Cerebellum (tissue), 4 donors: ENCODE measurements at places on chromosomes 16 and 17. TPM values are rescaled to one million over a fixed set of nuclear protein-coding genes. Genes with fewer than 3 reads are reported as not detected.
A peak's percentile ranks its signal among the peaks of the same experiment; 100 is the strongest.

GRCh38 chr16:9302072-9302471 lies 210.6 kb downstream of the HAPSTR1 start:
- no peak for DNase-seq

The KCNG4 gene
- not detected for total RNA-seq

GRCh38 chr17:48843187-48843900 lies 12.5 kb downstream of the CALCOCO2 start:
- DNase-seq: no peak

DNA sequence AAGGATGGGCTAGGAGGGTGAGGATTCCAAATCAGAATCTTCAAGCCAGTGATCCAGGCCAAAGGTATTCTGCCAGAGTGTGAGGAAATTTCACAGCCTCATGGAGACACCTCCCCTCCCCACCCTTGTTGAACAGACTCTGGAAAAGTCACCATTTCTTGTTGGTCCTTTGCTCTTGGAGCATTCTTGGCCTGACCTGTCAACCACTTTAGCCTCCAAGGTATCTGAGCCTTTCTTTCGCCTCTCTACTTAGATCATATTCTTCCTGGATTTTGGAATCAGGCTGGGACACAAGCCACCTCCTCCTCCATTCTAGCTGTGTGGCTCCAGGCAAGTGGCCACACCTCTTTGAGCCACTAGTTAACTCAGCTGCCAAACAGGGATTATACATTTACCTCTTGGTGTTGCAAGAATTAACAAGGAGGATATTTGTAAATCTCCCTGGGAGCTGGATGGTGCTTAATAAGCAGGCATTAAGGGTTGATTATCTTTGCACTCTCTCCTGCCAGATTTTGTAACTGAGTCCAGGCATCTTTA lies 193.5 kb downstream of the WWOX start:
- DNase-seq: no peak

GRCh38 chr16:48680881-48681280 lies 70.9 kb upstream of the N4BP1 start:
- no peak for DNase-seq

- peak; percentile 43 for DNase-seq
Observed at GRCh38 chr16:10751291-10751697, 7.7 kb downstream of the NUBP1 start.

GRCh38 chr16:2208772-2209171 lies 1.9 kb downstream of the BRICD5 start:
- no peak for DNase-seq

- DNase-seq: no peak
Observed at GRCh38 chr17:81918832-81919545, 1.0 kb upstream of the SIRT7 start.

The TBC1D28 gene
- not detected for total RNA-seq

- no peak for DNase-seq
Observed at GRCh38 chr16:55577887-55578286, 11.4 kb downstream of the CAPNS2 start.

The KIF22 gene
- 49.2 TPM for total RNA-seq

GRCh38 chr16:13421726-13422125 lies 498.2 kb upstream of the ERCC4 start:
- no peak for DNase-seq

- DNase-seq: no peak
Observed at GRCh38 chr16:80167657-80168390, 373.0 kb upstream of the DYNLRB2 start.

- no peak for DNase-seq
Observed at GRCh38 chr16:89952049-89952448, 3.5 kb downstream of the DEF8 start.

GRCh38 chr16:19380328-19380727 lies 37.4 kb upstream of the TMC5 start:
- no peak for DNase-seq

The CACNA1H gene
- 19.9 TPM for total RNA-seq

DNA sequence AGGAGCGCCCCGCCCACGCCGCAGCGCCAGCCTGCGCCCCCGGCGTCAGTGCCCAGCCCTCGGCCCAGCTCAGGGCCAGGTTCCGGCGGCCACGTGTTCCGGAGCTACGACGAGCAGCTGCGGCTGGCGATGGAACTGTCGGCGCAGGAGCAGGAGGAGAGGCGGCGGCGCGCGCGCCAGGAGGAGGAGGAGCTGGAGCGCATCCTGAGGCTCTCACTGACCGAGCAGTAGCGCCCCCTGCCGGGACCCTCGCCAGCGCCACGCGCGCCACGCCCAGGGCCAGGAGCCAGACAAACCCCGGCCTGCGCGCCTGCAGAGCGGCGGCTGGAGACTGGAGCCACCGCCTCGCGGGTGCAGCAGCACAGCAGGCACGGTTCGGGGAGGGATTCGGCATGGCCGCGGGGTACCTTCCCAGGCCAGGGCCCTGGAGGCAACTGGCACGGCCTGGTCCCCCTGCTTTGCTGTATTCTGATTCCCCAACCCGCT lies 9.3 kb downstream of the CORO6 start:
- DNase-seq: peak; percentile 81

GRCh38 chr17:7042501-7043181 lies 1.3 kb downstream of the SLC16A11 start:
- DNase-seq: no peak

DNA sequence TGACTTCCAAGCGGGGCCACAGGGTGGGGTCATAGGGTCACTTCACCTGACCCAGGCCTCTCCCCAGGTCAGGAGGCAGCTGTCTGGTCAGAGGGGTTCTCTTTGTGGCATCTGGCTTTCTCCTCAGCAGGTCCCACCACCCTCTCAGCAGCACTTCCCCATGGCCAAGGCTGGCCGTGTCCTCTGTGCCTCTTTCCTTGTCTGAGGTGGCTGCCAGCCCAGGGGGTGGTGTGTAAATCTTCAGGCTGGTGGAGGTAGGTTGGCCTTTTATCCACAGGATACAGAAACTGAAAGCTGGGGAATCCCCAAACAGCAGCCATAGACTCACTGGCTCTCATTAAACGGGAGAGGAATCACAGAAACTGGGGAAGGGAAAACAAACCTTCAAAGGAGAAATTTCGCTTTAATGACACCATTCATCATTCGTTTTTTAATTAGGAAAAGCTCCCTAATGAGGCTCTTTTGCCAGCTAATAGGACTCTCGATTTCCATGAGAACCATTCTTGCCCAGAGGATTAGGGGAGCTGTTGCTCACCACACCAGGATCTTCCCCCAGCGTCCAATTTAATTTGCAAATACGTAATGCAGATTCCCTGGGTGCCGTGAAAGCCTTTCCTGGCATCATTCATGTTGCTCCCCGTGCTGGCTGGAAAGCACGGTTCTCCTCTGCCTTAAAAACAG lies 18.0 kb downstream of the C17orf75 start:
- DNase-seq: no peak

DNA sequence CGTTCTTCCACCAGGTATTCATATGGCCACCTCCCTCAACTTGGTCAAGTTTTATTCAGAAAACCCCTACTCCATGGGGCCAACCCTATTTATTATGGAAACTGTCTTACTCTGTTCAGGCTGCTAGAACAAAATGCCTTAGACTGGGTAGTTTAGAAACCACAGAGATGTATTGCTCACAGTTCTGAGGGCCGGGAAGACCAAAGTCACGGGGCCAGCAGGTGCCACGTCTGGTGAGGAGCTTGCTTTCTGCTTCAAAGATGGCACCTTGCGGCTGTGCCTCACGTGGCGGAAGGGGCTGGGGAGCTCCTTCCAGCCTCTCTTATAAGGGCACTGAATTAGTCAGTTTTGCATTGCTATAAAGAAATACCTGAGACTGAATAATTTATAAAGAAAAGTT lies 74.3 kb downstream of the AXIN2 start:
- DNase-seq: no peak

DNA sequence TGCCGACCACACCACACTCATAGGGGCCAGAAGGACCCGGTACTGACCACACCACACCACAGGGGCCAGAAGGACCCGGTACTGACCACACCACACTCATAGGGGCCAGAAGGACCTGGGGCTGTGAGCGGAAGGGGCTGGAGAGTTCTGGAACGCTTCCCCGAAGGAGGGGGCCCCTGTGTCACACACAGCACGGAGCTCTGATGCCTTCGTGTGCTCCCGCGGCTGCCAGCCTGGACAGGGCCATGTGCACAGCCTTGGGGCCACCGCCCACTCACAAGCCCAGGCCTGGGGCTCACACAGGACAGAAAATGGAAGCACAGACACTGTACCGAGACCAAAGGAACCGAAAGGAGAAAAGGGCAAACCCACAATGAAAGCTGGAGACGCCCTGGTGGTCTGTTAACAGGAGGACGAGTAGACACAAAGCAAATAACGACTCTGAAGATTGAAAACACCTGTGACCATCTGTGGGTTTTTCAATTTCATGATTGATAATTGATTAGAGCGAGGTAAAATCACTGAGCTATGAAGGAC lies 106.5 kb upstream of the METRNL start:
- no peak for DNase-seq

GRCh38 chr16:48244863-48245195 lies 729 bp downstream of the LONP2 start:
- no peak for DNase-seq

GRCh38 chr17:60916043-60916442 lies 238.4 kb downstream of the BCAS3 start:
- DNase-seq: no peak

DNA sequence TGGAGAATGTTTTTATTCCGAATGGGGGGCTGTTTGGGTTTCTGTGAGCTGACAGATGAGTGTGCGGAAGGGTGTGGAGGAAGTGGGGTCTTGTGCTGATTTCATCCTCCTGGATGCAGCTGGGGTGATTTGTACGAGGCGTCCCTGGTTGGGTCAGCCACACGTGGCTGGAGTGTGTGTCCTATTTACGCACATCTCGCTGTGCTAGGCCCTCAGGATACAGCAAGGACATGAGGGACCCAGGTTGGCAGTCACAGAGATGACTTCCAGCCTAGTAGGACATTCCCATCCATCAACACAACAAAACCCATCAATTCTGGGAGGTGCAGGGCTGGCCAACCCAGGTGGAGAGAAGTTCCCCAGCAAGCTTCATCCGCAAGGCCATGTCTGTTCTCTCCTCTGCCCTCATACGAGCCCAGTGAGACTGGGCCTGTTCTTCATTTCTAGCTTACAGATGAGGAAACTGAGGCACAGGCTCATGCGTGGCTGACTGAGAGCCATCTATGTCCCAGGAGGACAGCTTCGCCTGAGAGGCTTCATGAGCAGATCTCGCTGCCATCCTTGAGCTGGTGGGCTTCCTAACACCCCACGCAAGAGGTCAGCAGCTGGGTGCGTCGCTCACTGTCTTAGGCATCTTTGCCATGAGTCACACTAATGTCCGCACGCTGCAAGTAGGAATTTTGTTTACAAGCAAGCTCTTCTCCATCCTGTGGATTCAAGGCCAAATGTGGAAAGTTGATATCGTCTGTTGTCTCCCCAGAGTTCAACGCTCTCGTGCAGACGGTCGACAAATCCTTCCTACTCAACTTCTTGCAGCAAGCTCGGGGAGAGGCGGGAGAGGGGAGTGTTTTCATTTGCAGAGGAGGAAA lies 24.4 kb downstream of the IRF8 start:
- DNase-seq: no peak

- DNase-seq: no peak
Observed at GRCh38 chr17:57899391-57899790, 49.5 kb upstream of the MRPS23 start.

The AOC3 gene
- total RNA-seq: 1.00 TPM

DNA sequence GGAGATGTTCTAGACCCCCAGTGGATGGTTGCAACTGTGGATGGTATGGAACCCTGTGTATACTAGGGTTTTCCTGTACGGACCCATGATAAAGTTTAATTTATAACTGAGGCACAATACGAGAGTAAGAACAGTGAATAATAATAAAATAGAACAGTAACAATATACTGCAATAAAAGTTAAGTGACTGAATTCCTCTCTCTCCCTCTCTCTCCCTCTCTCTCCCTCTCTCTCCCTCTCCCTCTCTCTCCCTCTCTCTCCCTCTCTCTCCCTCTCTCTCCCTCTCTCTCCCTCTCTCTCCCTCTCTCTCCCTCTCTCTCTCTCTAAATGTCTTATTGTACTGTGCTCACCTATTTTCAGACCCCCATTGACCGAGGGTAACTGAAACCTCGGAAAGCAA lies 291.0 kb downstream of the IRF8 start:
- no peak for DNase-seq

The LAT gene
- total RNA-seq: 1.3 TPM

The MVP gene
- total RNA-seq: 6.7 TPM

DNA sequence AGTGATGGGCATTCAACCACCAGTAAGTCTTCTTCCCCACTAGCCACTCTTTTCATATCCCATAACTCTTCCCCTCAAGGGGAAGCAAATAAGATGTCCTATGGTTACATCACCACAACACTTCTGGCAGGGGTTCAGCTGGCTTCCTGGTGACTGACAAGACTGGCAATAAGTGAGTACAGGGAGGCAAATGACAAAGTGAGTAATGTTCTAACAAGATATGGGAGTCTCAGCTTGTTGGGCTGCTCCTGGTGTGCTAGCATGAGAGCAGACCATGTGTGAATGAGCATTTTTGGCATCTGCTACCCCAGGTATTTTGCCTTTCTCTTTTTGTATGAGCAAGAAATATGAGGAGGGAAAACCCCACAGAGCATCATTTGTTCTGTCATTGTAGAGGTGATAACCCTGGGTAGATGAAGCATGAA lies 9.9 kb downstream of the TMIGD1 start:
- no peak for DNase-seq

DNA sequence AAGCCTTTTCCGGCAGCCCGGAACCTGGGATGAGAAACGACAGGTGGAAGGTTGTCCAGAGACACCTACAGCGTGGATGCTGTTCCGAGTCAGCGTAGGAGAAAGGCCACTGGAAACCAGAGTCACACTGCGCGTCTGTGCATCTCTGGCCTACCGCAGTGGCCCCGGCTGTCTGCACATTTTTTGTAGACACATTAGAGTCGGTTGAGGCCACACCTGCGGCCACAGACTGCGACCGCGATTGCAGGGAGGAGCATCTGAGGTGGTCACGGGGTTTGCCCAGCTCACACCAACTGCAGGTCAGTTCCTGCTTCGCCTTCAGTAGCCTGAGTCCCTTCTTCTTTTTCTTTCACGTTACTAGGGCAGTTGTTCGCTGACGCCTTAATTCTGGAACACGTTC lies 52.4 kb downstream of the WDR45B start:
- no peak for DNase-seq

GRCh38 chr17:64628641-64629040 lies 33.5 kb downstream of the SMURF2 start:
- no peak for DNase-seq

DNA sequence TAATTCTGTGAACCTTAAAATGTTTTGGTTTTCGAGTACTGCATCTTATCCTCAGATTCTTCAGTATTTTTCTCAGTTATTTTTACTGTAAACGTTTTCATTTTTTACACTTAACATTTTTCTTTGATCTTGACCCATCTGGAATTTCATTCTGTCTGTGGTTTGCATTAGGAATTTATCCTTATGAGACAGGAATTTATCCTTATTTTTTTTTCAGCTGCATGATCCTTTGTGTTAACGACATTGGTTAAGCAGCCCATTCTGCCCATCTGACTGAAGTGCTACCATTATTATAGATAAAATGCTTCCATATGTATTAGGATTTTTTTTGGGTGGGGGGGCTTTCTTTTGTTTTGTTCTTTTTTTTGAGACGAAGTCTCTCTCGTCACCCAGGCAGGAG lies 41.0 kb downstream of the SNX29 start:
- DNase-seq: no peak

The MAPK7 gene
- total RNA-seq: 19.2 TPM

GRCh38 chr17:31560616-31561235 lies 169.3 kb downstream of the RAB11FIP4 start:
- DNase-seq: no peak
